MV-4-11 (cell line): ENCODE measurements at places on chromosomes 1 and 21.

GRCh38 chr1:152745289-152745704 is 12.5 kb upstream of the KPRP start:
- DNase-seq, result peak; percentile 67

GRCh38 chr1:228750915-228751314 is 15.6 kb downstream of the RHOU start:
- no peak for DNase-seq

GRCh38 chr1:172971241-172971640 is 79.5 kb downstream of the TNFSF18 start:
- DNase-seq, result no peak

GRCh38 chr1:24483441-24483840 is 19.2 kb upstream of the RCAN3 start:
- no peak for DNase-seq

DNA sequence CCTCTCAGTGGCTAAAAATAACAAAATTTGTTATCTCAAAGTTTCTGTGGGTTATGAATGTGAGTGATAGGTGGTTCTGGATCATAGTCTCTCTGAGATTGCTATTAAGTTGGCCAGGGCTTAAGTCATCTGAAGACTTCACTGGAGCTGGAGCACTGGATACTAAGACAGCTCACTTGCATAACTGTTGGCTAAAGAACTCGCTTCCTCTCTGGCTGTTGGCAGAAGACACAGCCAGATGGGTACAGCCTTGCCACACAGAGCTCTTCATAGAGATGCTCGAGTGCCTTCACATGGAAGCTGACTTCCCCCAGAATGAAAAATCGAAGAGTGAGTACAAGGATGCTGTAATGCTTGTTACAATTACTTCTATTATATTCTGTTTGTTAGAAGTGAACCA is 333.8 kb downstream of the ZP4 start:
- peak; percentile 3 for DNase-seq

- no peak for DNase-seq
Measured at GRCh38 chr1:30900931-30901560, 7.5 kb downstream of the SDC3 start.

GRCh38 chr21:36023092-36023480 is 37.2 kb downstream of the SETD4 start:
- no peak for DNase-seq

DNA sequence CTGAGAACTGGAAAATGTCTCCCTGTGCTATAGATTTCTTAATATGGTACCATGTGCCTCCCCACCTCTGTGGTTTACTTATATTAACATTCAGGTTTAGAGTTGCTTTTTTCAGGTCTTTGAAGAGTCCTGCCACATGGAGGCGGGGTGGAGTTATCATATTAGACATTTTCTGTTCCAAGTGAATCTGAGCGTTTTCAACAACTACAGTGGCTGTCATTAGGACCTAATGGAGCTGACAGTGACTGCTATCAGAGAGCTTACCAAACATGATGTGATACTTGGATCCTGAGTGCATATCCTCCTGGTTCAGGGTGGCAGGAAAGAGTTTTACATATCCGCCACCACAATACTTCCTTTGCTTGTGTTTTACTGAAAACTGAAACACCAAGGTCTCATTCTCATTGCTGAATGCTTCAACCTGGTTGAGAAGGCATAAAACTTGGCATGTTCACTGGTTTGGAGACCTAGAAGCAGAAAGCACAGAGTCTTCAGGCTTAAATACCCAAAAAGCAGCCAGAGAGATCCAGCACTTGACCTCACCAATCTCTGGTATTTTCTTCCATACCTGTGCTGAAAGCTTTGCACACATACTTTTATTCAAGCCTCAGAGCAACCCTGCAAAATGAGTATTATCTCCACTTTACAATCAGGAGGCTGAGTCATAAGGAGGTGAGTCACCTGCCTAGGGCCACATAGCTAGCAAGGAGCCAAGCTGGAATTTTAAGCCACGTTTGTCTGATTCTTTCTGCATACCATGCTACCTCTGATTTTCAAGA is 47.4 kb upstream of the OSBPL9 start:
- DNase-seq, result peak; percentile 28

DNA sequence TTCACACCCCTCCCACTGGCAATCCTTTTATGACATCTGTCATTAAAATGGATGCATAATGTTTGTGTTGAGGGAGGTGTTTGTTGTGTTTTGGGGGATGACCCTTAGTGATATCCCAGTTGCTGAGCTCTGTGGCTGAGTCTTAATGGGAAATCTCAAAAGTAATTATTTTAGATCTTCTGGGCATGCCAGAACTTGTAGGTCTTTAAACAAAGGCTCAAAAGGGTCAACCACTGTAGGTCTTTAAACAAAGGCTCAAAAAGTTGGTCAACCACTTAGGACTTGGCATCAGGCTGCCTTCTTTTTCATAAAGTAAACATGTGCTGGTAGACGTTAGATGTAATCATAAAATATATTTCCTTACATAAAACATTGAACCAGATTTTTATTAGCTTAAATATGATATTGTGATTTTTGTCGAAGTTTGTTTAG is 78.0 kb downstream of the CDC14A start:
- DNase-seq, result no peak

DNA sequence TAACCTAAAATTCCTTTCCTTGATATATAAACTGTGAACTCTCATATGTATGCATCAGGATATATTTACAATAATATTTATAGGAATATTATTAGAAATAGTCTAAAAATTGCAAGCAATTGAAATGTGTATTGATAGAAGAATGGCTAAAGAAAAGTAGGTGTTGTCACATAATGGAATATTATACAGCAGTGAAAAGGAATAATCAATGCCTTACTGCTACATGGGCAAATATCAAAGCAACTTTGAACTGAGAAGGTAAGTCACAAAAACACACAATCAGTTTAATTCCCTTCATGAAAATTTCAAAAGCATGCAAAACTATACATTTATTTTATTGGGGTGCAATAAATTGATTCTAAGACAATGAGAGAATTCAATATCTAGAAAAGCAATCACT is 35.7 kb upstream of the CDC14A start:
- DNase-seq, result no peak

DNA sequence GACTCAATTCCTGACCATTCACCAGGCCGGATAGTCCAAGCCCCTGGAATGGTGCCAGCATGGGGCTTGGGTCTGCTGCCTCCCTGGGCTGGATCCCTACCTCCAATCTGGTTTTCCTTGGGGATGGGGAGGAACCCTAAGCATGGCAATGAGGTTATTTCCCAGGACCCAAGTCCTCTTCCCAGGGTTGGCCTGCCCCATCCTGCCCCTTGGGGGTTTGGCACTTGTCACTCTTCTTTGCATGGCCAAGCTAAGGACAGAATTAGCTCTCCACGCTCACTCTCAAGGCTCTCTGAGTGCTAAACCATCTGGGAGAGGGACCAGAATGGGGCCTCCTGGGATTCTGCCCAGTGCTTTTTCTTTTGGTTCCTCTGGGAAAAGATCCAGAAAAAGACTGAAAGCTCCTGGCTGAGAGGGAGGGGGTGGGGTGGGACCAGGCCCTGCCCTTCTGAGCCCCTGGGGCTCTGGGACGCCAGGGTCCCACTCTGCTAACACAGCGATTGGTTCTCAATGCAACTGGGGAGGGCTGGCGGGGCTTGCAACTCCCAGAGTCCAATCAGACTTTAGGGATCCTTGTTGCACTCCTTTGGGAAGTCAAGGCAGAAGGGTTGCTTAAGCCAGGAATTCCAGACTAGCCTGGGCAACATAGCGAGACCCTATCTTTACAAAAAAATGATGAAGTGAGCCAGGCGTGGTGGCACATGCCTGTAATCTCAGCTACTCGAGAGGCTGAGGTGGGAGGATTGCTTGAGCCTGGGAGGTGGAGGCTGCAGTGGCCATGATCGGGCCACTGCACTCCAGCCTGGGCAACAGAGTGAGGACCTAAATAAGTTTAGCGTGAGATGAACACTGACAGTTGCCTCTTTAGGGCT is 52.7 kb downstream of the DHRS3 start:
- DNase-seq, result no peak

GRCh38 chr1:208272311-208272710 is 28.1 kb upstream of the PLXNA2 start:
- DNase-seq, result no peak

- no peak for DNase-seq
Measured at GRCh38 chr1:181317261-181317930, 165.9 kb upstream of the CACNA1E start.

GRCh38 chr1:94205639-94206038 is 31.7 kb downstream of the ARHGAP29 start:
- no peak for DNase-seq

DNA sequence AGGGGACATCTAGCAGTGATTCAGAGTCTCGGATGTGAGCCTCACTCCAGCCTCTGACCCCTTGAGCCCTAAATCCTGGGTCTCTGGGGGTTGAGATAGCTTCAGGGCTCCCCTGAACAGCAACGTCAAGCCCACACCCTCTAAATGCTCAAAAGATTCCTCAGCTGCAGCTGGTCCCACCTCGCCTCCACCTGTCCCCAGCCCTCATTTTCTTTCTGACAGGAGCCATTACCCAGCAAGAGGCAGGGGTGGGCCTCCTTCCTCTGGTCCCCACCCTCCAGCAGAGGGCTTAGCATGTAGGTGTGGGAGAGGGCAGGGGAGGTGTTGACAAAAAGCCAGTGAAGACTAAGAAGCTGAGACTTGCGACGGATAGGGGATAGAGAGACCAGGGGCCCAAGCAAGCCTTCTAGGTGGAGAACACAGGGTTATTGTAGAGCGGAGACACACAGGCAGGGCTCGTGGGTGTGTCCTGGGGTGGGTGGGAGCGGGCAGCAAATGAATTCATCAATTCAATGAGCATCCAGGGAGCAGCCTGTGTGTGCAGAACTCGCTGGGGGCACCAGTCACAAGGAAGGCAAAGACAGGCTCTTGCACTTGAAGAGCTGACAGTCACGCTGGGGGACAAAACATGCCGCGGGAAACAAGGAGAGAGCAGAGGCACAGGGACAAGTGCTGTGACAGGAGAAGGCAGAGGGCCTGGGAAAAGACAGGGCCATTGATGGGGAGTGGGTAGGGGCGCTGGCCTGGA is 48.9 kb upstream of the GOLT1A start:
- no peak for DNase-seq

DNA sequence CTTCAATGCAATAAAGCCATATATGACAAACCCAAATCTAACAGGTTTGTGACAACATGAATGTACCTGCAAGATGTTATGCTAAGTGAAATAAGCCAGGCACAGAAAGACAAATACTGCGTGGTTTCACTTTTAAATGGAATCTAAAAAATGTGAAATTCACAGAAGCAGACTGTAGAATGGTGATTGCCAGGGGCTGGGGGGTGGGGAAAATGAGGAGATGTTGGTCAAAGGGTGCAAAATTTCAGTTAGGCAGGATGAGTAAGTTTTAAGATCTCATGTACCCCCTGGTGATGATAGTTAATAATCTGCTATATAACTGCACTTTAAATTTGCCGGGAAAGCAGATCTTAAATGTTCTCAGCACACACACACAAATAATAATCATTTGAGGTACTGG is 160.5 kb downstream of the PTBP2 start:
- DNase-seq, result no peak

GRCh38 chr1:14538335-14538734 is 60.1 kb upstream of the KAZN start:
- DNase-seq, result no peak

DNA sequence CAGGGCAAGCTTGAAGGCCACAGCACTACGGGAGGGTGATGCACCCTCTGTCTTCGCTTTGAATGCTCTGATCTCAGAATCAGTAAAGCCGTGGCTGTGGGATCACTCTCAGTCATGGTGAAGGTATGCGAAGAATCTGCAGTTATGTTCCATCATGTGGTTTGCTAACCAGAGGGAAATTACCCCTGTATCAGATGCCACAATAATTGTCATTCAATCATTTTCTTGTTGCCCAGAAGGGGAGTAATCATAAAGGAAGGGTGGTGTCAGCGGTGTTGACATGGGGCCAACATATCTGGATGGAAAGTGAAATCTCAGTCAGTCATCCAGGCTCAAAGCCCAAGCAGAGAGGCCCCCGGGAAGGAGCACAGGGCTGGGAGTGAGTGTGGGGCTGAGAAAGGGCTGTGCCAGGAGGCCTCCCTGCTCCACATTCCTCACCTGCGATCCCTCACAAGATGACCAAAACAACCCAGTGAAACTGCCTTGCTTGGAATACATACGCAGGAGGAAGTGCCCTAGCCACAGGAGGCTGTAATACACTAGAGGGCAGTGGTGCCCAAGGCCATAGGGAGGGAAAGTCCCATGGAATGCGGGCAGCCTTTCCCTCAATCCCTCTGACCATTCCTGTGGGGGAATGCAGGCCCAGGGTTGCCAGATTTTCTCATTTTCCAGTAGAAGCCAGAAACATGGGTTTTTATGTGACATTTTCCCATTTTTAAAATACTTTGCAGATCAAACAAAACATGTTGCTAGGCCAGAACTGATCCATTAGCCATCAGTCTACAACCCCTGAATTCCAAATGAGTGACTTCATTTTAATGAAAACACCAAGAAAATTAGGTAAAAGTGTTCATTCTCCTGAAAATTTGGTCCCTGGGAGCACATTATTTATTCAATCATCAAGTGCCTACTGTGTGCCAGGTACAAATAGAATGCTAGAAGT is 95.7 kb upstream of the VANGL1 start:
- DNase-seq, result no peak

DNA sequence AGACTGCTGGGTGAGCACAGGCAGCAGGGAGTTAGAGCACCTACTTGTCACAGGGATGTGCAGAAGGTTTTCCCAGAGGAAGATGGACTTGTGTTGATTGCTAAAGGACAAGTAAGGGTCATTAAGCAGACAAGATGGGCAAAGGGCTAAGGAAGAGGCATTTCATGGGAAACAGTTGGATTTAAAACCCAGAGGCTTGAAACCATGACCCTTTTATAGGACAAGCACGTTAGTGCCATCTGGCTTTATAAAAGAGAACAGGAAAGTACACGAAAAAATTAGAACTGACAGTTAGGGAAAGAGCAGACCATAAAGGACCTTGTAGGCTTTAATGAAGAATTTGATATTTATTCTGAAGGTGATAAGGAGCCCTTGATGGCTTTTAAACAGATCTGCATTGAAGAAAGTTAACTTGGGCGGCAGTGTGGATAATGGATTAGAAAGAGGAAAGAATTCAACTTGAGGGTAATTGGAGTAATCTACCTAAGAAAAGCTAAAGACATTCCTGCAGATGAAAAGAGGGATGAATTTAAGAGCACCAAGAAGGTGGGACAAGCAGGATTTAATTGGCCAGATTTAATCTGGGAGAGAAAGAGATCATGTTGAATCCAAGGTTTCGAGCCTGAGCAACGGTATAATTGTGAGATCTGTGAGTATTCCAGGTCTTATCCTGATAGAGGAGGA is 68.6 kb downstream of the ZC3H11B start:
- DNase-seq, result no peak

DNA sequence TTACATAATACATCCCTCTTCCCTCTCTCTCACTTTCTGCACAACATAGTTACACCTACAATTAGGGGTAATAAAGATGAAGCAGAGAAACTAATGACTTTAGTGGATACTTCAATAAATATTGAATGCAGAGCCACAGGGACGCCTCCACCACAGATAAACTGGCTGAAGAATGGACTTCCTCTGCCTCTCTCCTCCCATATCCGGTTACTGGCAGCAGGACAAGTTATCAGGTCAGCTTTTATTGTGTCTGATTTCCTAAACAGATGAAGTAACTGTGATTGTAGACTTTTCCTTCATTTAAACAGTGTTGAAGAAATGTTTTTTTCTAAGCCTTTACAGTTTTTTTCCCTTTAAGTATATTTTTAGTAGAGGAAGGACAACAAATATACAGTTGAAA is 281.6 kb downstream of the TPR start:
- no peak for DNase-seq

GRCh38 chr1:201448990-201449389 is 20.0 kb downstream of the PHLDA3 start:
- DNase-seq, result no peak
